ENCODE measurements at places on chromosomes 3 and 15. TPM values are rescaled to one million over a fixed set of nuclear protein-coding genes. Genes with fewer than 3 reads are reported as not detected.

GRCh38 chr3:98395101-98395500 is 4.6 kb downstream of the OR5K3 start:
- H3K27me3 ChIP-seq: no peaks in the 10 kb centered on the region
- H3K4me3 ChIP-seq: no peak overlapping the region
- no peaks in the 10 kb centered on the region for H3K36me3 ChIP-seq
- no peak overlapping the region for H3K27ac ChIP-seq
- no peak for DNase-seq

DNA sequence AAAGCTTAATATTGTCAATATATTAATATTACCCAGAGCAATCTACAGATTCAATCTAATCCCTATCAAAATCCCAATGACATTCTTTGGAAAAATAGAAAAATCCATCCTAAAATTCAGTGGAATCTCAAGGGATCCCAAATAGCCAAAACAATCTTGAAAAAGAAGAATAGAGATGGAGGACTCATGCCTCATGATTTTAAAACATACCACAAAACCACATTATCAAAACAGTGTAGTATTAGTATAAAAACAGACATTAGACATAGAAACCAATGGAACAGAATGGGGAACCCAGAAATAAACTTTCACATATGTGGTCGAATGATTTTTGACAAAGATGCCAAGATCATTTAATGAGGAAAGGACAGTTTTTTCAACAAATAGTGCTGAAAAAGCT is 14.6 kb downstream of the NEK4 start:
- no peaks in the 10 kb centered on the region for H3K36me3 ChIP-seq
- no peaks in the 10 kb centered on the region for H3K27me3 ChIP-seq
- no peak overlapping the region for H3K27ac ChIP-seq
- H3K4me1 ChIP-seq: no peaks in the 10 kb centered on the region

DNA sequence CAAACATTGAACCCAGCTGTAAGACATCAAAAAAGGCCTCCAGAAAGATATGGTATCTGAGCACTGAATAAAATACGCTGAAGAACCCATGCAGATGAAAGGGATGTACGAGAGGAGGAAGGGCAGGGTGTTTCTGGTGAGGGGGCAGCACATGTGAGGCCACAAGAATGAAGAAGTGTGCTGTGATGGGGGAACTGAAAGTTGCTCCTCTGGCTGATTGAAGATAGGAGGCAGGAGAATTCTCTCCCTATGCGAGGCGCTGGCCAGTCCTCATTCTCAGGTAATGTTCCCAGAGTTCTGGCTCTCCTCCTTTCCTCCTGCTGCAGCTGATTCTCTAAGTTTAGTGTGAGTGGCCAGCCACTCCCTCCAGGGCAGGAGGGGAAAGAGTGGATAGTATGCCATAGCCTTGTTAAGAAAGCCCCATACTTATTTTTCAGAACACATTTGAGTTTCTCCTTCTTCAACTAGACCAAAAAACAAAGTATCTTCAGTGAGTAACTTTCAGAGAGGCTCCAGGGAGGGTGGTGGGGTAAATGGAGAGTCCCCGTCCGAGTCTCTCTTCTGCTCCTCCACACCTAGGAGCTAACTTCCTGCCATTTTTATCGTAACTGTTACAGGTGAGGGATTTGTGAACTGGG is 26.9 kb upstream of the MYO1E start:
- no peaks in the 10 kb centered on the region for H3K4me1 ChIP-seq
- DNase-seq: no peak
- no peaks in the 10 kb centered on the region for H3K27me3 ChIP-seq
- H3K36me3 ChIP-seq: no peaks in the 10 kb centered on the region

The SEMA6D gene
- 22.8 TPM for total RNA-seq

The KBTBD13 gene
- total RNA-seq: 0.15 TPM

DNA sequence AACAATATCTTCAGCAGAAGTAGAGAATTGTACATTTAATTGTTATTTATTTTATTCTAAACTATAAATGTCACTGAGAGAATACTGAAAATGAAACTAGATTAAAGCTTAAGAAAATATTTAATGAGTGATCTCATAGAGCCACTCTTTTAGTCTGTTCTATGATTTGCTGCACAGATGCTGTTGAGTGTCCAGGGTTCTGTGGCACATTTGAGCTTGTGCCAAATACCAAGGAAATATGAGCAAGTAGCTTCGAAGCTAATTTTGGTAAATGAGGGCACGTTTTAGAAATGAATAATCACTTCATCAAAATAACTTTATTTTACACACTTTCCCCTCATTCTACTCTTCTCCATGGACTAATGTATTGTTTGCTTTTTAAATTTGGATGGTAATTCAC is 53.6 kb upstream of the THRB start:
- H3K27me3 ChIP-seq: no peaks in the 10 kb centered on the region
- H3K27ac ChIP-seq: no peak overlapping the region
- H3K4me1 ChIP-seq: no peaks in the 10 kb centered on the region
- H3K36me3 ChIP-seq: no peaks in the 10 kb centered on the region

The C3orf22 gene
- not detected for total RNA-seq

DNA sequence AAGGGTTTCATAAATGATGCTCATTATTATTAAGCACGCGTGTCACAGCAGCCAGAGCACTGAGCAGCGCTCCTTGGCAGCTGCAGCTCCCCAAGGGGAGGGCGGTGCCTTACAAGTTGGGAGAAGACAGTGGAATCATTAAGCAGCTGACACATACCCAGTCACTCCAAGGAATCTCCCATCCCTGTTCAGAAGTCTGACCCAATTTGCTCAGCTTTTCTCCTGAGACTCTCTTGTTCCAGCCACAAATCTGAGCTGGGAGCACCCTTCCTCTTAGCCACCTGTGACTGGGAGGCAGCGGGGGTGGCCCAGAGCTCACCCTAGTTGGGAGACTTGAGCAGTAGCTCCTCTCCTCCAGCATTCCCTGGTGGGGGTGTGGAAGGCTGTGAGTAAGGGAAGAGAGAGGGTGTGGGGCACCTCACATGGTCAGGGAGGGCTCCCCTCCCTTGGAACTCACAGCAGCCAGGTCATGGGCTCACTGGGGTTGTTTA is 64.3 kb downstream of the DUT start:
- H3K27me3 ChIP-seq: no peaks in the 10 kb centered on the region
- no peak for DNase-seq
- H3K27ac ChIP-seq: peak overlapping the region; percentile 71
- no peaks in the 10 kb centered on the region for H3K4me1 ChIP-seq

GRCh38 chr3:46012246-46012645 is 15.0 kb downstream of the XCR1 start:
- DNase-seq: no peak
- no peak overlapping the region for H3K4me3 ChIP-seq
- no peaks in the 10 kb centered on the region for H3K27me3 ChIP-seq

The TM4SF18 gene
- 7.2 TPM for total RNA-seq

The CIDEC gene
- 153 TPM for total RNA-seq

DNA sequence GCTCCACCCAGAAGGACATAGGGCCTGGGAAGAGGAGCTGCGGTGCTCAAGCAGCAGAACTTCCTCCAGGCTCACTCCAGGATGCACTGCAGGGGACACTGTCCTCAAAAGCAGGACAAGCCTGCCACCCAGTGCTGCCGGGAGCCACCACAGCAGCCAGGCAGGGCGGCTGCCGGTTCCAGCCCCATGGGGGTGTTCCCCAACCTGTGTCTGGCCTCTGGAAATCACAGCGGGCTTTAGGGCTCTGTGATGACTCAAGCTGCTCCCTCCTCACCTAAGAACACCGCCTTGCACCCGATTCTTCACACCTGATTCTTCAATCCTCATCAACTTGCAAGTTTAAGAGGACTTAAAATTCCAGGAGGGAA is 71.9 kb upstream of the SLC6A11 start:
- H3K36me3 ChIP-seq: no peaks in the 10 kb centered on the region
- DNase-seq: no peak
- no peak overlapping the region for H3K27ac ChIP-seq
- H3K27me3 ChIP-seq: no peaks in the 10 kb centered on the region

- no peak overlapping the region for H3K4me3 ChIP-seq
- peak overlapping the region; percentile 16 for H3K27ac ChIP-seq
- H3K4me1 ChIP-seq: peaks cover 9% of the 10 kb centered on the region
- no peaks in the 10 kb centered on the region for H3K27me3 ChIP-seq
These were observed 109.9 kb downstream of the IGF1R start for GRCh38 chr15:98758224-98758623.

DNA sequence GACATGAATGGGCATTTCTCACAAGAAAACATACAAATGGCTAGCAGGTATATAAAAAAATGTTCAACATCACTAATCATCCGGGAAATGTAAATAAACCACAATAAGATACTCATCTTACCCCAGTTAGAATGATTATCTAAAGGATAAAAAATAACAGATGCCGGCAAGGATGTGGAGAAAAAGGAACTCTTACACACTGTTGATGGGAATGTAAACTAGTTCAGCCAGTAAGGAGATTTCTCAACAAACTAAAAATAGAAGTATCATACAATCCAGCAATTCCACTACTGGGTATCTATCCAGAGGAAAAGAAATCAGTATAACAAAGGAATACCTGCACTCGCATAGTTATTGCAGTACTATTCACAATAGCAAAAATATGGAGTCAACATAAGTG is 124.2 kb downstream of the SATB1 start:
- no peak overlapping the region for H3K27ac ChIP-seq
- H3K4me3 ChIP-seq: no peak overlapping the region
- no peaks in the 10 kb centered on the region for H3K36me3 ChIP-seq
- no peaks in the 10 kb centered on the region for H3K4me1 ChIP-seq
- no peaks in the 10 kb centered on the region for H3K27me3 ChIP-seq
- DNase-seq: no peak

DNA sequence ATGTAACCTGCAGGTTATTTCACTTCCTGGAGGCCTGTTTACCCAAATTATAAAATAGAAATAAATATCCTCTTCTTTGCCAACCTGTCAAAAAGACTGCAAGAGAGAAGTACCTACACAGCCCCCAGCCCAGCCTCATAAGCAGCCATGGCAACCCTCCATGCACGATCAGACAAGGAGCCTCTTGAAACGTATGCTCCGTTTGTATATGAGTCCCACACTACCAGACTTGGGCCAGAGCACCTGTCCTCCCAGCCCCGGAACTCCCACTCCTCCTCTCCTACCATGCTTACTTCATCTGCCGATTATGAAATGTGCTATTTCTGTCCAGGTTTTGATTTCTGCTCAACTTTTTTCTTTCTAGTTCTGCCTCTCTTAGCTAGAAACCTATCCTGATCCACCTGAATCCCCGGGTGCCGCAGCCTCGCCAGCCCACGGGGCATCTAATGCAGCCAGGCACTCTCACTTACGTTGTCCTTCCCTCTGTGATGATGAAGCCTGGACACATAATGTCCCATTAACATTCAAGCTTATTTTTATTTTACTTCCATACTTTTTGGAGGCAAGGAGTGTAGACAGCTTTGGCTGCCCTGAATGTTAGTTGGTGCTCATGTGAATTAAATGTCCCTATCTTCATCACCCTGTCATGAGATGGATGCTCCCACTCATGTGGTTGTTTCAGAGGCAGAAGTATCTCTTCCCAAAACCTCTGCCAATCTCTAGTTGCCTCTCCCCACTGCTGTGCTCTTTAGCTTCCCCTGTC is 73.8 kb downstream of the MB21D2 start:
- H3K4me1 ChIP-seq: no peaks in the 10 kb centered on the region
- H3K27me3 ChIP-seq: no peaks in the 10 kb centered on the region
- H3K4me3 ChIP-seq: no peak overlapping the region
- DNase-seq: no peak

The TRIM59 gene
- total RNA-seq: 3.9 TPM

DNA sequence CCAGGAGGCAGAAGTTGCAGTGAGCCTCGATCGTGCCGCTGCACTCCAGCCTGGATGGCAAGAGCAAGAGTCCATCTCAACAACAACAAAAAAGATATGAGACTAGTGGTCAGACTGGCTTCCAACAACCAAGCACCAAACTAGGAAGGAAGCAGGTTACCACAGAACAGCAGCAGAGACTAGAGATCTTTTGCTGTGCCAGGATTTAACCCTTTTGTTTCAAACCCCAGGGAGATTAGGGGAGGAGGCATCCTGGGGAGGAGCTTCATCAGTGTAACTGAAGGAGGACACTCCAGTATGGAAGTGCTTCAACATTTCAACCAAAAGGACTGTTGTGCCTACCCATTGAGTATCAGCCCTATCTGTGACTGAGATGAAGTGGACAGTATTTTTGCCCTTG is 240.3 kb downstream of the ZIC1 start:
- no peak overlapping the region for H3K27ac ChIP-seq
- H3K36me3 ChIP-seq: no peaks in the 10 kb centered on the region
- H3K4me1 ChIP-seq: peaks cover under 1% of the 10 kb centered on the region

GRCh38 chr3:139364549-139364948 is 20.7 kb downstream of the MRPS22 start:
- H3K27me3 ChIP-seq: no peaks in the 10 kb centered on the region
- H3K36me3 ChIP-seq: peaks cover 28% of the 10 kb centered on the region
- no peak overlapping the region for H3K4me3 ChIP-seq
- no peak for DNase-seq
- no peak overlapping the region for H3K27ac ChIP-seq

The PPM1L gene
- 136 TPM for total RNA-seq

The RARRES1 gene
- total RNA-seq: 568 TPM

DNA sequence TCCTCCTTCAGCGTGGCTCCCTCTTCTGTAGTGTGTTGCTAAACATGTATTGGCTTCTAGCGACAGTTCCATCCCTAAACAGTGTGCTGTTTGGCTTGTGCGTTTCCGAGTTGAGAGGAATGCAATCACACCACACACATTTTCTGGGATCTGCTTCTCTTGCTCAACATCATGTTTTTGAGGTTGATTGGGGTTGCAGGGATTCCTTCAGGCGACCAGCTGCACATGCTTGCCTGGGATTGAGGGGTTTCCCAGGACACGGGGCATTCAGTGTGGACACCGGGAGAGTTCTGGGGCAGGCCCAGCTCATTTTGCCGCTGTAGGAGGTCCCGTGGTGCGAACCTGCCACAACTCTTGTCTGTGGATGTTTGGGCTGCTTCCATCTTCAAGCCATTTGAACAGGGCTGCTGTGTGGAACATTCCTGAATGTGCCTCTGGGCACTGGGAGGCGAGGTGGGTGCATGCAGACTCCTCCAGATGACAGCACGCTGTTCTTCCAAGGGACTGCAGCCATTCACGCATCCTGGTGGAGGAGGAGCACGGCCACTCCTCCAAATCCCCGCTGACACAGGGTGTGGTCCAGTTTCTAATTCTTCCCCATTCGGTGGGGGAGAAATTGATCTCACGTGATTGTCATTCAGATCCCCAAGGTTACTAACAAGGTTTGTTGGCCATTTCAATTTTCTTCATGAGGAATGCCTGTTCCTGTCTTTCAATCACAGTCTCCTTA is 82.8 kb downstream of the PLXNA1 start:
- H3K4me1 ChIP-seq: no peaks in the 10 kb centered on the region
- no peaks in the 10 kb centered on the region for H3K36me3 ChIP-seq
- no peak overlapping the region for H3K27ac ChIP-seq

DNA sequence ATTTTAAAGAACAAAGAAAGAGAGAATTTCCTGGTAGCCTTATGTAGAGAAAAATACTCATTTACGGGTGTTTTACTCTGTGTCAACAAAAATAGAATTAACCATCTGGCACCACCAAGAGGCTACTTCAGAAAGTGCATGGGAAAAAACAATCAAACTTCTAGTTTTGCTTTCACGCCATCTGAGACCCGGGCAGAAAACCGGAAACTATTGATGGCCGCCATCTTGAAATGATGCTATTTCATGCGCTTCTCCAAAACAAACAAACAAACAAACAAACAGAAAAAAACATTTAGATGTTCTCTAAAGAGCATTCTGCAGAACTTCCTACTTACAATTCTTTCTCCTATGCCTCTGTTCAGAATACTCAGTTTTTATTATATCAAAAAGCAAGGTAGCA is 49.4 kb upstream of the SYNPR start:
- no peaks in the 10 kb centered on the region for H3K27me3 ChIP-seq
- H3K4me1 ChIP-seq: no peaks in the 10 kb centered on the region
- H3K27ac ChIP-seq: no peak overlapping the region
- no peak overlapping the region for H3K4me3 ChIP-seq

- H3K4me1 ChIP-seq: no peaks in the 10 kb centered on the region
- H3K36me3 ChIP-seq: no peaks in the 10 kb centered on the region
- no peak for DNase-seq
- peak overlapping the region; percentile 98 for H3K27ac ChIP-seq
These were observed 528.1 kb downstream of the FOXP1 start for GRCh38 chr3:71055257-71056001.

Measured in breast epithelium (tissue), 4 donors.